M059J (cell line): ENCODE measurements at places on chromosomes 7 and 10.

GRCh38 chr7:93055543-93056107, 62.2 kb downstream of the SAMD9 start:
- peak; percentile 55 for DNase-seq

GRCh38 chr10:75617485-75618155, 186.2 kb downstream of the LRMDA start:
- DNase-seq, result no peak

DNA sequence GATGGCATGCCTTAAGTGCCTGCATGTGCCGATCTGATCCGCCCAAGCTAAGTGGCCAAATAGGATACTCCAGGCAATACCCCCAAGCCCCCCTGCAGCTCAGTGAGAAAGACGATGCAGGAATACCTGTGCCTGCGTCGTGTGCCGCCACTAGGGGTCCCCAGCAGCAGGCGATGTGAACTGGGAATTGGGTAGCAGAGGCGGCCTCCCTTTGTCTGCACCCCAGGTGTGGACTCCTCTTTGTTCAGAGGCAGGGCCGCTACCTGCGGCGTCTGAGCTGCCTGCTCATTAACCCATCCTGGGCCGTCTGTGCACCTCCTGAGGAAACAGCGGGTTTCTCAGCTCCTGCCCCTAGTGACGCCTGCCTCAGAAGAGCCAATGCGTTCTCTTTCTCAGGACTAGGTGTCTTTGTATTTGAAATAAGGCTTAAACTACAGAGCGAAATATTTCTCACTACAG, 4.8 kb upstream of the CHN2 start:
- DNase-seq, result peak; percentile 25

GRCh38 chr7:27547401-27547800, 115.3 kb downstream of the HIBADH start:
- no peak for DNase-seq

- no peak for DNase-seq
These were observed 83.2 kb upstream of the SGCE start for GRCh38 chr7:94739180-94739579.

- DNase-seq, result no peak
These were observed 188.6 kb upstream of the IMMP2L start for GRCh38 chr7:111750878-111751277.

GRCh38 chr7:33873518-33873917, 31.8 kb upstream of the BMPER start:
- peak; percentile 37 for DNase-seq

- DNase-seq, result peak; percentile 61
These were observed 130.8 kb downstream of the SORBS1 start for GRCh38 chr10:95430231-95430951.

- DNase-seq, result no peak
These were observed 435.9 kb upstream of the PHF14 start for GRCh38 chr7:10537764-10538163.

DNA sequence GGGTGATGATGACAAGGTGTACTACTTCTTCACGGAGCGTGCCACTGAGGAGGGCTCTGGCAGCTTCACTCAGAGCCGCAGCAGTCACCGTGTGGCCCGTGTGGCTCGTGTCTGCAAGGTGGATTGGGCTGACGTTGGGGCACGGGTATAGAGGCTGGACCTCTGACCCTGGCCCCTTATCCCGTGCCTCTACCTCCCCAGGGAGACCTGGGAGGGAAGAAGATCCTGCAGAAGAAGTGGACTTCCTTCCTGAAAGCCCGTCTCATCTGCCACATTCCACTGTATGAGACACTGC, 8.4 kb downstream of the MRPL43 start:
- no peak for DNase-seq

GRCh38 chr7:143172354-143172753, 10.9 kb upstream of the TAS2R39 start:
- DNase-seq, result peak; percentile 2

DNA sequence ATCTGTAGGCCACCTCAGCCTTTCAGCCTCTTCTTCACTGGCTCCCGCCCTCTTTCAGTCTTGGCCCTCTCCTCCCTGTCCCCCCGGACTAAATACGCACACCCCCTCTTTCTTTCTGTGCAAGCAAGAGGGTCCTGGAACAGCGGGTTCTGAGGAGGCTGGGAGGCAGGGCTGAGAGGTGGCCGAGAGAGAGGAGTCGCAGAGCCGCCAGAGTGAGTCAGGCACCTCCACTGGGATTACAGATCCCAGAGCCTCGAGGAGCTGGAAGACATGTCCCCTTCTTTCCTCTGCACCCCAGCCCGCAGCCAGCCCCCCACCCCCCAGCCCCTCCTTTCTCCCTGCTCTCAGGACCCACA, 182 bp downstream of the CCDC136 start:
- peak; percentile 42 for DNase-seq

DNA sequence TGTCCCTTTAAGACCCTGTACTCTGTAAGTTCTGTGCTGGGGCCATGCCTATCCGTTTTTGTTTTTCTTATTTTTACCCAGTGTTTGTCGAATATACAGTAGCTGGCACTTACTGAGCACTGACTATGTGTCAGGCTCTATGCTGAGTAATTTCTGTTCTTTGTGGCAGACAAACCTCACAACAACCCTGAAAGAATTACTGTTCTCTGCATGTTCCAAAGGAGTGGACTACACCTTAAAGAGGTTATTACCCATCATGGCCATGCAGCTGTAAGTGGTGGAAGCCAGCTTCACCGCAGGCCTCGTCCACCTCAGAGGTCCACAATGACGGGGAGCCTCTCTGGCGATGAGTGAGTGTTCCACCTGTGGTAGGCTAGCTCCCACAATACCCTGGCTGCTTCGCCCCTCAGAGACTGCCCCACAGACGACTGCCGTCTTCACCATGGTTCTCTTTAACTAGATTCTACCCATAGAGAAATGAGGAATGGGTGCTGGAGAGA, 30.1 kb upstream of the RBM20 start:
- DNase-seq, result no peak

- no peak for DNase-seq
These were observed 38.2 kb upstream of the ANK3 start for GRCh38 chr10:60427709-60428386.

GRCh38 chr7:9264395-9264794, 831.0 kb downstream of the NXPH1 start:
- DNase-seq, result no peak

DNA sequence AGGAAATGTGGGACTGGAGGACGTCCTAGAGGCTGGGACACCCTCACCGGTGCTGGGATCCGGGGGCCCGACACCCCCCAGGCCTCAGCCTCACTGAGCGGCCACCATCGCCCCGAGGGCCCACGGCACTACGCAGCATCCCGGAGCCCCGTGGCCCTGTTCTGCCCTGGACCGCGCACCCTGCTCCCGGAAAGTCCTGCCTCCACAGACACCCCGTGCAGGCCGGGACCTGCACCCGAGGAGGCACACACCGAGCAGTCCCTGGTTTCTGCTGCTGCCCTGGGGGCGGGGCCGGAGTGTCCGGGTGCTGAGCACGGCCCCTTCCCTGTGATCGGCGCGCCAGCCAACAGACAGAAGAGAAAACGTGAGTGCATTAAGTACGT, 18.1 kb upstream of the KNDC1 start:
- no peak for DNase-seq

GRCh38 chr7:43449577-43449976, 133.3 kb upstream of the STK17A start:
- no peak for DNase-seq

DNA sequence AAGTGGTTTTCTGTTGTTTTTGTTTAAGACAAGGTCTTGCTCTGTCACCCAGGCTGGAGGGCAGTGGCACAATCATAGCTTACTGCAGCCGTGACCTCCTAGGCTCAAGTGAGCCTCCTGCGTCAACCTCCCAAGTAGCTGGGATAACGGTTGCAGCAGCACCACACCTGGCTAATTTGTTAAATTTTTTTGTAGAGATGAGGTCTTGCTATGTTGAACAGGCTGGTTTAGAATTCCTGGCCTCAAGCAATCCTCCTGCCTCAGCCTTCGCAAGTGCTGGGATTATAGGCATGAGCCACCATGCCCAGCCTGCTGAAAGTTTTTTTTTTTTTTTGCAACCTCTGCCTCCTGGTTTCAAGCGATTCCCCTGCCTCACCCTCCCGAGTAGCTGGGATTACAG, 31.1 kb downstream of the PROSER2 start:
- DNase-seq, result no peak

DNA sequence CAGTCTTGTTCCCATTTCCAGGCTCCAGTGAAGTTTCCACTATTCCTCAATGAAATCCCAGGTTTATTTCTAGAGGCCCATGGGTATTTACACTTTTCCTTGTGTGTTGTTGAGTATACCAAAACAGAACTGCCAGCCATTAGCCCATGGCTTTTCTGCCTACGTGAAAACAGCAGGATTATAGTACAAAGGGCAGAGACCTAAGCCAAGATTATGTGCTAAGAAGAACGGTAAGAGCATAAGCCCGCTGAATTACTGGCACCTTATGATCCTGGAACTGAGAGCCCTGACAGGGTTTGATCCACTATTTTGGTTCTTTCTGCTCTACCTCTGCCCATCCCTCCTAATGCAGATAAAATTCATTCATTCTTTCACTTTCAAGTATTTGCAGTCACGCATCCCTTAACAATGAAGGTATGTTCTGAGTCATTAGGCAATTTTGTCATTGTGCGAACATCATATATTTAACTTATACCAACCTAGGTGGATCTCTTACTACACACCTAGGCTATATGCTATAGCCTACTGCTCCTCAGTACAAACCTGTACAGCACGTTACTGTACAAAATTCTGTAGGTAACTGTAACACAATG, 16.0 kb downstream of the SEMA3C start:
- DNase-seq, result no peak

DNA sequence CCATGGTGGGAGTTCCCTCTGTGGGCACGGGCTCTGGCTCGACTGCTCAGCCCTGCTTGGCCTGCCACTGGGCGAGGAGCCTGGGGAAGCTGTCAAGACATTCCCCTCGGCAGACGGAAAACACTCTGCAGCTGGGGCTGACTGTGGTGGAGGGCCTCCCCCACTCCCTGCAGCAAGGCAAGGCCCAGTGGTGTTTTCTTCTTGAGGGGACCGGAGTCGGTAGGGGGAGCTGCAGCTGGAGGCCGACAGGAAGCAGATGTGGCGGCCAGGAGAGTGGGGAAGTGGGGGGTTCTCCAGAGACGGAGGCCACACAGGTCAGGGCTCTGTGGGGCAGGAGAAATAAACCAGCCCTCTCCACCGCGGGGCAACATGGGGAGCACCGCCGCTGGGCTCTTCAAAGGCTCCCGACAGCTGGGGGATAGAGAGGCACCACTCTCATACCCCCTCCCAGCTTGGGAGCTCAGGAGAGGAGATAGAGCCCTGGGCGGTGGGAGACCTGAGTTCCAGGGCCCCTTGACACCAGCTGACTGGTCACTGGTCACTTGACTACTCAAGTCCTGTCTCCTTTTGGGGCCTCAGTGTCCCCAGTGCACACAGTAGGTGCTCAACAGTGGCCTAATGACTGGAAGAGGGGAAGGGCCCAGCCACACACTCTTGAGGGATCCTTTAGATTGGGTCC, 43.4 kb downstream of the PPIF start:
- no peak for DNase-seq

- DNase-seq, result peak; percentile 32
These were observed 7.0 kb downstream of the MXI1 start for GRCh38 chr10:110214371-110214826.

DNA sequence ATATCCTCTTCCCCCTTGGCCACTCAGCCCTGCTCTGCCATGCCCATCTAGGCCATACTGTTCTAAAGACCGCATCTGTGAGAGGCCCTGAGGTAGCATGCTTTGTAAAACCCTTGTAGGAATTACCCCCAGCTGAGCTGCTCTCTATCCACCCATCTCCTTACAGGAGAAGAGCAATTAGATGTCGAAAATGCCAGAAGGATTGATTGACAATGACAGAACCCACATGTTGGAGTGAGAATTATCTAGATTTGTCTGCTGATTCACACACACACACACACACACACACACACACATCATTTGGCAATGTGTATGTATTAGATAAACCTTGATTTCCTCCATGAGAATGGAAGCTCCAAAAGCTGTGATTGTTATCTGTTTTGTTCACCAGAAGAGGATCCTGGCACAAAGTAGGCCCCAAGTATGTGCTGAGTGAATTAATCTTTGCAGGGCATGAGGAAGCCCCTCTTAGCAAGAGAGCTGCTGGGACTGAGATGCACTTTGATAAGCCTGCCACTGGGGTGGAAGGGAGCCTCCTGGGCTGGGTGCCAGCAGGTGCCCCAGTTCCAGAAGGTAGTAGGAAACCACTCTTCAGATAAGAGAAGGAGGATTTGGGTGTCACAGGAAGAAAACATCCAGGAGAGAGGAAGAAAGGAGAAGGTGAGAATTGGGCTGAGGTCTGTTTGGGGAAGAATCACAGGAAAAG, 187.5 kb upstream of the ADO start:
- no peak for DNase-seq

DNA sequence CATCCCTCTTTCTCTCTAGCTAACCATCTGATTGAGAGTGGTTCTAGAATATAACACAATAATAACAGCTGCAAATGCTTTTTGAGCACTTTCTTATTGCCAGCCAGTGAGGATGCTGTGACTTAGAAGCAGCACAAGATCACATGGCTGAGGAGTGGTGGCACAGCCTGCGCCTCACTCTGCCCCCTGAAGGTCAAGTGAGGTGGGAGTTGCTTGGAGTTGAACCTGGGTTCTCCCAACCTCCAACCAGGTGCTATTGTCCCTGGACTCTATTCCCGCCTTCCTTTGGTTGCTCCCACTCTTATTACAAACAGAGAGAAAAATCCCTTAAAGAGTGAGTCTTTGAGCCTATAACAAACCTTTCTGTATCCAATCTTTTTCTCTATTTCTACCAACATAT, 280.3 kb upstream of the PODXL start:
- DNase-seq, result no peak

GRCh38 chr10:30294476-30295240, 54.4 kb downstream of the MTPAP start:
- no peak for DNase-seq

- DNase-seq, result no peak
These were observed 250.6 kb downstream of the BBS9 start for GRCh38 chr7:33379891-33380525.

DNA sequence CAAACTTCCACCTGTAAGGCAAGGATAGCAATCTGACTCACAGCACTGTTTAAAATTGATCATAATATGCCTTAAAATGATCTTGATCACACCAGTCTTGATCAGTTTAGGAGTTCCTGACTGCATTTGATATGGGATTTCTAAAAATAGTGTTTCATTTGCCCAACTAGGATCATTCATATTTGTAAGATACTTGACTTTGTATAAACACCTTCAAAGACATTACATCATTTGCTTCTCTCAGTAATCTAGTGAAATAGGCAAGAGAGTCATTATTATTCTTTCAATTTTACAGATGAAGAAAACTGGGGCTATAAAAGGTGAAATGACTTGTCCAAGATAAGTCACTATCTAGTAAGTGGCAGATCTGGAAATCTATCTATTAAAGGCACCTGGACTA, 521.1 kb downstream of the GATA3 start:
- no peak for DNase-seq

DNA sequence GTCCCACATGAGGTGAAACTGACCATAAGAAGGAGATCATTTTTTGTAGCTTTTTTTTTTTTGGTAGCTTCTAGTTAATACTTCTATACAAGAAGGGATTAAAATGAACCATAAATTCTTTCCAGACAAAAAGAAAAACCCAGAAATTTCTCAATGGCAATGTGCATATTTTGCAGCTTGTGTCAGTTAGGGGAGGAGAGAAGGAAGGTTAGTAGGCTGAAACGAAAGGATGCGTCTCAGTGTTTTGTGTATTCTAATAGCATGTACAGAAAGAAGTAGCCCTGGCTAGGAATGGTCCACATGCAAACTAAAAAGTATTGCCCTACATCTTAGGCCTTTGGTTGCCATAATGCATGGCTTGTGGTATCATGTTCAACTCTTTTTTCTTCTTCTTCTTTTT, 90.6 kb downstream of the CACNB2 start:
- no peak for DNase-seq

GRCh38 chr10:113480851-113481502, 71.9 kb upstream of the HABP2 start:
- no peak for DNase-seq

GRCh38 chr7:55020466-55020871, 1.7 kb downstream of the EGFR start:
- no peak for DNase-seq
